ENCODE measurements at places on chromosomes 7 and 10.

GRCh38 chr7:79778786-79779770, 325.6 kb upstream of the MAGI2 start:
- no peak for DNase-seq

- DNase-seq = no peak
Measured at GRCh38 chr10:24744946-24745345, 21.3 kb upstream of the ARHGAP21 start.

- peak; percentile 31 for DNase-seq
Measured at GRCh38 chr7:129952086-129952652, 591 bp downstream of the UBE2H start.

DNA sequence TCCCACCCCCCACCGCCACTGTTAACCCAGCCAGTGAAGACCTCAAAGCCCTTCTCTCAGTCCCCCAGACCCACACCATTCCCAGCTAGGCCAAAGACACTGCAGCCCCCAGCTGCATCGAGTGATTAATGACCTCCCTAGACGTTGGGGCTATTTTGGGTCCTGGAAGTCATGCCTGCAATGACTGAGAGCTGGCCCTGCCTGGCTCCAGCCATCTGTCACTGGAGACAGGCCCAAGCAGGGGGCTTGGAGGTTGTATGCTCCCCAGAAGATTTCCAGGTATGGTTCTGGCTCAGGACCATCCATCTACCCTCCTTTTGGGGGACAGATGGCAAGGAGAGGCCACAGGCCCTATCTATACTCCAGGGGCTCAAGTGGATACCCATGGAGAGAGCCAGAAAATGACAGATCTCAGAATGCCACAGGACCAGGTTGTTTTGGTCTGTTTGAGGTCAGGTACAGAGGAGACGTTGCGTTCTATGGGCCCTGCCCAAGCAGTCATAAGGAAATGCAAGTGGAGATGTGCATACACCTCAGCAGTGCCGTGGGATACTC, 5.1 kb downstream of the KCNIP2 start:
- DNase-seq = no peak

DNA sequence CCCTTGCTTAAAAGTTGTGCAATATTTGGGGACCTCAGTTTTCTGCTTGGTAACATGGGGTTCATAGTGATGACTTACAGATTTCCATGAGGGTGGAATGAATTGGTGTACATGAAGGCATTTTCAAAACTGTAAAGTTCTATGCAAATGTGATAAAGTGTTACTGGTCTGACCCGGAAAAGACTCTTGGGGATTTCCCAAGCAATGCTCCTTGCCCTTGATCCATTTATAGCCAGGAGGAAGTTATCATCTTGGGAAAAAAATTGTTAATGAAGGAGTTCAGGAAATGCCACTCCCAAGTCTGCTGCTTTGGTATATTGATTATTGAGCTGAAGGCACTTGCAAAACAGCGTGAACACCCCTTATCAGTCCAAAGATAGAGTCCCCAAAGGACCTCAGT, 96.3 kb upstream of the ZPBP start:
- DNase-seq = no peak

Data from T-cell (primary cell).